A549 treated with CpdA at 1 μM for 4 hours (cell line): ENCODE measurements at places on chromosomes 2 and 18. TPM values are rescaled to one million over a fixed set of nuclear protein-coding genes. Genes with fewer than 3 reads are reported as not detected.

Gene NEB
- 0.29 to 0.86 TPM (median 0.34 TPM) in 5 replicates for total RNA-seq

Gene CCDC68
- total RNA-seq: 2.4 to 4.5 TPM (median 3.6 TPM) in 5 replicates

Gene MEP1B
- 0.07 to 0.27 TPM in 2 of 5 replicates, not detected in the others for total RNA-seq

Gene FARP2
- 20.5 to 28.4 TPM (median 25.3 TPM) in 5 replicates for total RNA-seq

Gene ANKRD30B
- total RNA-seq: 0.01 TPM in 1 of 5 replicates, not detected in the others

Gene CD207
- total RNA-seq: not detected in 5 replicates

Gene SCYGR3
- total RNA-seq: not detected in 5 replicates

Gene TXNDC2
- 0.10 to 0.35 TPM (median 0.21 TPM) in 5 replicates for total RNA-seq

Gene STON1
- 0.23 to 0.46 TPM (median 0.35 TPM) in 4 of 5 replicates, not detected in the other for total RNA-seq

Gene DSG2
- total RNA-seq: 44.3 to 72.4 TPM (median 63.4 TPM) in 5 replicates

Gene GAL3ST2
- 0.24 to 0.44 TPM (median 0.34 TPM) in 4 of 5 replicates, not detected in the other for total RNA-seq

Gene ARL6IP6
- 21.1 to 26.1 TPM (median 22.0 TPM) in 5 replicates for total RNA-seq

Gene XIRP2
- not detected in 5 replicates for total RNA-seq

Gene HIBCH
- 13.4 to 20.1 TPM (median 14.0 TPM) in 5 replicates for total RNA-seq

Gene ARHGAP28
- 0.03 to 0.11 TPM in 2 of 5 replicates, not detected in the others for total RNA-seq

Gene IL1F10
- not detected in 5 replicates for total RNA-seq

Gene GALNT13
- 7.7 to 11.9 TPM (median 10.2 TPM) in 5 replicates for total RNA-seq

Gene CRYGC
- not detected in 5 replicates for total RNA-seq
